ENCODE measurements at places on chromosomes 6 and 20.

GRCh38 chr6:161216616-161217205 lies 57.1 kb downstream of the AGPAT4 start:
- no peak for DNase-seq

GRCh38 chr6:13730704-13731103 lies 19.1 kb upstream of the RANBP9 start:
- no peak for DNase-seq

DNA sequence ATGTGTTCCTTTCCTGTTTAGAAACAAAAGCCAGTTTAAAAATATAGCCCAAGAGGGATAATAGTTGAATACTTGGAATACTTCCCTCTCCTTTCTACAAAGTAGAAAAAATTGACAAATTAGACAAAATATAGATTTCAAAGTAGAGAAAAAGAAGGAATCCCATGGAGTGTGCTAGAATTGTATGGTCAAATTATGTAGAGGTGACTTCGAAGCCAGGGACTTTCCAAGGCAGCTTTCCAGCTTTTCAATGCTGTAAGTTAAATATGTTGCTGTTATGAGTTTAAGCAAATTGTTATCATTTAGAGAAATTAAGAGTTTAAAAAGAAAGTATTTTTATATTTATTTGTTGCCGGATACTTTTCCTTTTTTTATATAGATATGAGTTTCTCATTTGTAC lies 415.5 kb upstream of the OPRM1 start:
- no peak for DNase-seq

- DNase-seq, result no peak
These were observed 530.7 kb downstream of the NKAIN2 start for GRCh38 chr6:124334359-124334758.

DNA sequence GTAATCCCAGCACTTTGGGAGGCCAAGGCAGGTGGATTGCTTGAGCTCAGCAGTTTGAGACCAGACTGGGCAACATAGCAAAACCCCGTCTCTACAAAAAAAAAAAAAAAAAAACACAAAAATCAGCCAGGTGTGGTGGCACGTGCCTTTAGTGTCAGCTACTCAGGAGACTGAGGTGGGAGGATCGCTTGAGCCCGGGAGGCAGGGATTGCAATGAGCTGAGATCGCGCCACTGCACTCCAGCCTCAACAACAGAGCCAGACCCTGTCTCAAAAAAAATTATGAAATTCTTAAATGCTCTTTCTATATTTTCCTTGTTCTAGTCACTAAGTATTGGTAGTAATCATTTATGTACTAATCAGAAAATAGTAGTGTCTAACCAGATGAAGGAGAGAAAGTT lies 30.6 kb downstream of the SYTL3 start:
- DNase-seq, result no peak

DNA sequence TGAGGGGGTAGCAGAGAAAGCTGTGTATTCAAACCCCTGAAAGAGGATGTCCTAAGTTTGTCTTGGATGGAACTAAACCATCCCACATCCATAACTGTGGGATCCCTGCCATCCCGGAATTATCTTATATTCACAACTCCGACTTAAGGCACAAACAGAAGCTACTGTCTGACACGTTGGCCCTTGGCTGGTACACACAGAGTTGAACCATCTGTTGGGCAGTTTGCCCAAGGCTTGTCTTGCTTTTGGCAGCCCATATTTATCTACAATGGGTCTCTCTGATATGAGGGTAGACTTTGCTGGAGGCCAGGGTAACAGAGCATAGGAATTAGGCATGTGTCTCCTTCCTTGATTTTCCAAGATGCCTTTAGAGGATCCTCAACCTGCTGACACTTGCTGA lies 116.6 kb upstream of the PROKR2 start:
- DNase-seq, result no peak

DNA sequence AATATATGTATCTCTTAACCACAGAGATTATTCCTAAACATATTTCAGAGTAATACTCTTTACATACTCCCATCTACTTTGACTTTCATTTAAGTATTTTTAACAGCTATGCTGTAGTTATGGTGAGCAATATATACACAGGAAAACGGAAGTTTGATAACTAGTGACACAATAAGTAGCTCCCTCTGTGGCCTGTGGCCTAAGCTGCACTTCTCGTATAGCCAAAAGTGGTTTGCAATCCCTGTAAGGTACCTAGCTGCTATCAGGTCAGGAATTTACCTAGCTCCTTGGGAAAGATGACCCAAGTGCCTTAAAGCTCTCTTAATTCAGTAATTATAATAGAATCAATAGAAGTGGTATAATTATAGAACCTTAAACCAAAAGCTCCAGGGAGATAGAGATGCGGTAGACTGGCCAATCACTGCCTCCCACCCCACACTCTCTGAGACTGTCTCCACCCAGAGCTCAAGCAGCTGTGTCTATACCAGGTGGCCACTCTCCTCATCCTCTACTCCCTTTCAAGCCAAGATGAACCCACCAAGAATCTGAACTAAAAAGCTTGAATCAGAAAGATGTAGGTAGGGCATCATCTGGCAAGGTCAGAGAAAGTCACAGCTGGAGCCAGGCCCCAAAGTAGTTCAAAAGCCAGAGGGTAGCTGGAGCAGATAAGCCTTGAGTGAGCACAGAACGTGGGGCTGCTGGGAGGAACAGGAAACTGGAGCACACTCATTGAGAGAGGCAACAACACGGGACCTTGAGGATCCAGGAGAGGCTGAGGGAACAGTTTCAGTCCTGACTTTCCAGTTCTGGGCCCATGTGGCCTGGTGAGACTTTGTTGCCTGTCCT lies 84.9 kb upstream of the ASF1A start:
- DNase-seq, result no peak

GRCh38 chr6:150196942-150197745 lies 54.3 kb downstream of the PPP1R14C start:
- DNase-seq, result no peak

- DNase-seq, result no peak
These were observed 9.2 kb upstream of the BNIP5 start for GRCh38 chr6:36345681-36346466.

DNA sequence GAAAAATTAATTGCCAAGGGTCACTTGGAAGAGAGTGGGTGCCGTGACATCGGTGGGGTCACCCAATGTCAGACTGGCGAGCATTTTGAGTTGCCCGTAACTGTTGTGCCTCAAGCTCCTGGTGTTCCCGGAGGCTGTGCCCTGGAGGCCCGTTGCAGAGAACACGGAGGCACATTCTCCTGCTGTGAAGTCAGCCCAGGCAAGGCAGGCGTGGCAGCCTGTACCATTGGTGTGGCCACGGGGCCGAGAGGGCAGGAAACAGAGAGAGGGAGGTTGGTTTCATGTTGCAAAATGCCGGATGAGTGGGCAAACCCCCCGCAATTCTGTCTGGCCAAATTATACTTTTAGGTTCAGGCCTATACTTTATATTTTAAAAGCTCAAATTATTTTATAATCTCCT lies 81.2 kb downstream of the THBS2 start:
- DNase-seq, result peak; percentile 47

DNA sequence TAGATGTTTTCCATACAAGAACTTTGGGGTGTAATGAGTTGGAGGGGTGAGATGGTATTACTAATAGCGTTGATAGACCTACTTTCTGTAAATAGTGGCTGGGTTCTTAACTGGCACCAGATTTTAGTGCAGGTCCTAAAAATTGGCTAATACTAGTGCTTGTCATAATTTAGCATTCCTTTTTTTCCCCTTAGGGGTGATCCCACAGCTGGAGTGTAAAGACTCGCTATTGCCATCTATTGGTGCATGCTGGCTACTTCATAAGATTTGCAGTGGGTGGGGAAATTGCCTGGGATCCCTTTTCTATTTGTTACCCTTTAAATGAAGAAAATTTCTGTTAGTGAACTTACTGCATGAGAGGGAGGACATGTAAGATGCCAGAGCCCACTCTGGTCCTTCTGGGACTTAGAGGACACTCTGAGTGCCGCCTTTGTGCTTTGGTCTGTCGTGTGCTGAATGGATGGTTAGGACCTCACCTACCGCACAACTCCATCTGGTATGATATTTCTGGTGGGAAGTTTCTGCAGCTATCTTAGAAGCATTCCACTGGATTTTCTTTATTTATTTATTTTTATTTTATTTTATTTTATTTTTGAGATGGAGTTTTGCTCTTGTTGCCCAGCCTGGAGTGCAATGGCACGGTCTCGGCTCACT lies 195.5 kb downstream of the JARID2 start:
- peak; percentile 79 for DNase-seq

- peak; percentile 40 for DNase-seq
These were observed 71.4 kb upstream of the DUSP22 start for GRCh38 chr6:220721-221475.

DNA sequence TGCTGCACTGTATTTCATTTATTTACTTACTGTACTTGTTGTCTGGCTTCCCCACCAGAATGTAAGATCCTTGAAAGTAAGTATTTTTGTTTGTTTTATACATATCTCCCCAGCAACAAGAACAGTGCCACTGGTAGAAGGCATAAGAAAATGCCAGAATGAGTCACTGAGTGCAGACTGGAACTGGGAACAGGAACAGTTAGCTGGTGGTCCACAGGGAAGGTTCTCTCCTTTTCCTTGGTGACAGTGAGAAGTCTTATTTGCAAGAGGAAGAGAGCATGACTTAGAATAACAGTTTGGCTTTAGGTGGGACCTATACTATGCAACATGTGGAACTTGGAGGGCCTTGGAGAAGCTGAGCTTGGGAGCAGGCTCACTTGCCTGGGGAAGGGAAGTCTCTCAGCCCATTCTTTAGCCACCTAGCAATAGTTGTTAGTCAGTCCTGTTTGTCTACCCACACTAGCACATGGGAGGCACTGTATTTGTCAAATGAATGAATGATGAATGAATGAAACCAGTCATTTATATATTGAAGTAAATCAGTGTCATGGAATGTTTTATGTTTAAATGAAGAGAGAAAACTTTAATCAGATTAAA lies 203.5 kb downstream of the KCNQ5 start:
- peak; percentile 53 for DNase-seq

GRCh38 chr20:55116598-55116997 lies 641.2 kb downstream of the DOK5 start:
- DNase-seq, result no peak

DNA sequence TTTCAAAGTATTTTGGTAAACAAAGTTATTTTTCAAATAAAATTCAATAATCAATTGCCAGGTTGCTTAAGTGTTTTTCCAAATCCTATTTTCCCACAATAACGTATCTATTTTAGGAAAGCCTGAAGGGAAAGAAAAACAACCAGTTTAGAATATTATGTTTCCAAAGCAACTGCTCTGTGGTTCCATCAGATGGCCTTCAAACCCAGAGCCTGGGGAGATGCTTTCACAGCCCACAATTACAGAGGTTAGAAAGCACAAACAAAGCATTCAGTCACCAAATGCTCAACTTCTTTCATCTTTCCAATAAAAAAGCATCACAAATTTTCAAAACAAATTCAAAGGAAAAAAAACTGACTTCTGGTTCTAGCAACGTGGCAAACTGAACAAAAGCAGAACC lies 66.0 kb downstream of the ELOVL5 start:
- peak; percentile 42 for DNase-seq

GRCh38 chr6:27297857-27298730 lies 14.0 kb downstream of the POM121L2 start:
- DNase-seq, result peak; percentile 66

Measured in fibroblast of skin of scalp (primary cell).